ENCODE measurements at places on chromosomes 5 and 9.

DNA sequence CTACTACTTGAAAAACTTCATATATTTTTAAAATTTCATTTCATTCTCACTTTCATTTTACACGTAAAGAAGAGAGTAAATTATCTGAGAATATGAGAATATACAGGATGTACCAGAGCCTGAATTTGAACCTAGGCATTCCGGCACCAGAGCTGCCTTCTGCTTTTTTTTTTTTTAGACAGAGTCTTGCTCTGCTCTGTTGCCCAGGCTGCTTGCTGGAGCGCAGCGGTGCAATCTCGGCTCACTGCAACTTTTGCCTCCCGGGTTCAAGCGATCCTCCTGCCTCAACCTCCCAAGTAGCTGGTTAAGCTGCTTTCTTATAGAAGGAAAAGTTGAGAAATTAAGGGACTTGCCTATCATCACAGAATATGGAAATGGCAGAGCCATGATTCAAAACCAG lies 540.1 kb downstream of the EBF1 start:
- no peak for DNase-seq

- no peak for DNase-seq
Observed at GRCh38 chr5:43231977-43232376, 40.0 kb downstream of the NIM1K start.

- no peak for DNase-seq
Observed at GRCh38 chr5:134005417-134006061, 764 bp upstream of the VDAC1 start.

- no peak for DNase-seq
Observed at GRCh38 chr5:148815578-148815977, 10.8 kb upstream of the ADRB2 start.

GRCh38 chr5:58851153-58851552 lies 268.3 kb downstream of the RAB3C start:
- DNase-seq = no peak

DNA sequence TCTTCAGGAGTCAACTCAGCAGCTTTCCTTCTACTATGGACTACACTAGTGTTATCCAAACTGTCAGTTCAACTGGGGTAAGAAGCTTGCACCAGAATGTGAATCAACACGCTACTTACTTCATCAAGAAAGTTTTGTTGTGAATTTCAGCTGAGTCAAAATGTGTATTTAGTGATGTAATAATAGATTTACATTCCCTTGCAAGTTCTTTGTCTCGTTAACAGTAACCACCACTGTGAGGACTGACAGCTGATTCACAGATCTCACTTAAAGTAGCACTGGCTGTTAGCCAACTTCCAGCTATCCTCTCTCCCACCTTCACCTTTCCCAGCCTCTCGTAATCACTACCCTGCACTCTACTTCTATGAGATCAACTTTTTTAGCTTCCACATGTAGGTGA lies 445.3 kb downstream of the NTRK2 start:
- DNase-seq = no peak

GRCh38 chr5:158570502-158570901 lies 529.2 kb downstream of the EBF1 start:
- no peak for DNase-seq

DNA sequence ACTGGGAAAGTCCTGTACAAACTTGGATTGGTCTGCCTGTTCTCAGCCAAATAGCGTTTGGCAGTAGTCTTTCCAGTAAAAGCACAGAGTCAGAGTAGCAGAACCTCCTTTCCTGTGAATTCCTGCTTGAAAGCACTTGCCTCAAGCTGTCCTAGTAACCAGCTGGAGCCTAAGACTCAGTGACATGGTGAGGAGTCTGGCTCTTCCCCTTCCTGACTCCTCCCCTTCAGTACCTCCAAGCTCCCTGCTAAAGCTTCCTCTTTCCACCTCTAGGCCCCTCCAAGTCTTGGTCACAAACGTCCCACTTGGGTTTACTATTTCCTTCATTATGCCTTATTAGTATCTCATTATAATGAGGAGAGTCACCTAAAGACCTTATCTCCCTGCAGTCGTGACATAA lies 21.4 kb upstream of the FAM81B start:
- DNase-seq = no peak

DNA sequence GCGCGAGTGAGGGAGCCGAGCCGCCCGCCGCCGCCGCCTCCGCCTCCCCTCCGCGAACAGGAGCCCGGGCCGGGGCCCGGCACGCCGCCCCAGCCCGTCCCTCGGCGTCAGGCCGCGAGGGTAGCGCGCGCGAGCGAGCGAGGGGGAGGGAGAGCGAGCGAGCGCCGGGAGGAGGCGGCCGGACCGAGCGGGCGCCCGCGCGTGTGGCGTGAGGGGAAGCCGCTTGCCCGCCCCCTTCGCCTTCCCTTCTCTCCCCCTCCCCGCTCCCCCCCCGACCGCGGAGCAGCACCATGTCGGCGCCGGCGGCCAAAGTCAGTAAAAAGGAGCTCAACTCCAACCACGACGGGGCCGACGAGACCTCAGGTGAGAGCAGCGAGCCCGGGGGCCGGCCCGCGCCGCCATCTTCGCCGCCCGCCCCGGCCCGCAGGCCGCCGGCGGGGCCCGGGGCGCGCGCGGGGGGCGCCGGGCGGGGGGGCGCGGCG lies 312 bp downstream of the SET start:
- no peak for DNase-seq

DNA sequence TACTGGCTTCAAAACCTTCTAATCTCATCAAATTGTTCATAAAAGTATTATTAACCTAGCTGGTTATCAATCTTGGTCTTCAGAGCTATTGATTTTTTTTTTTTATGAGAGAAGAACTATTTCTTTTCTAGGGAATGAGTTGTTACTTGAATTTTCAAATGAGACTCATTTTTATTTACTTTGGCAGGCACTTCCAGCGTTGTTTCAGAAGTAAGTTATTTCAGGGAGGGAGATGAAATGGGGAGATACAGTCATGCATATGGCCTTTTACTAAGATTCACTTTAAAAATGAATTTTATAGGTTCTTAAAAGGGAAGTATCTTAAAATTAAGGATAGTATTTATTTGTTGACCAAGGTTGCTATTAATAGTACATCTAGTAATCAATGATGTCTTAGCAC lies 129.6 kb downstream of the IZUMO3 start:
- no peak for DNase-seq

DNA sequence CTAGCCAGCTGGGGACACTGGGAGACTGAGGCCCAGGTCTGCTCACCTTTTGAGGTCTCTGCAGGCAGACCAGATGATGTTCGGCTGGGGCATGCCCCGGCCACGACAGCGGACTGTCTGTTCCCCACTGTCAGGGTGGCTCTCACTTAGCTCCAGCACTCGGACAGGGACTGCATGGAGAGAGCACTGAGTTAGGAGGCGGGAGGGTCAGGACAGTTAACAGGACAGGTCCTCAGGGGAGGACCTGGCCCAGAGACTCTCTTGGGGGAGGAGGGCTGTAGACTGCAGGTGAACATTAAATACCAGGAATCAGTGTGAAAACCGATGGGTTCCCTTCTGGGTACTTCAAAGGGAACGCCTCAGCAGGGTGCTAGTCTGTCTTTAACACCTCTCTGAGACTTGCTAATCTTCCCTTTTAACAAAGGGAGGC lies 25.1 kb downstream of the PDGFRB start:
- DNase-seq = no peak

- no peak for DNase-seq
Observed at GRCh38 chr5:168114444-168115017, 176.9 kb upstream of the WWC1 start.

DNA sequence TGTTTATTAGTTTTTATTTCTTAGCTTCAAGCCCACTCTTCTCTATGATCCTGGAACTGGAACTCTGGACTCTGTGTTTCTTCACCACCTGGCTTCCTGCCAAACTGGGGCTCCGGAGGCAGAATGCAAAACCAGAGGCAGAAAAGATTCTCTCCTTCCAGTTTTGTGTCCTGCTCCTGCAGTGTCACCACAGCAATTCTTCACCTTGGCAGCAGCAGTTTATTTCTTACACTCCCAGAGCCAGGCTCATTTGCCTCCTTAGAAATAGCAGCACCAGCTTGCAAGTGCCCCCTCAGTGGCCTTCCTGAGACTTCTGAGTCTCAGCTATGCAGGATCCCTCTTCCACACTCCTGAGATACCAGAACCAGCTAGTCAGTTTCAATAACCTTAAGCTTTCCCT lies 26.7 kb upstream of the CAMK4 start:
- no peak for DNase-seq

DNA sequence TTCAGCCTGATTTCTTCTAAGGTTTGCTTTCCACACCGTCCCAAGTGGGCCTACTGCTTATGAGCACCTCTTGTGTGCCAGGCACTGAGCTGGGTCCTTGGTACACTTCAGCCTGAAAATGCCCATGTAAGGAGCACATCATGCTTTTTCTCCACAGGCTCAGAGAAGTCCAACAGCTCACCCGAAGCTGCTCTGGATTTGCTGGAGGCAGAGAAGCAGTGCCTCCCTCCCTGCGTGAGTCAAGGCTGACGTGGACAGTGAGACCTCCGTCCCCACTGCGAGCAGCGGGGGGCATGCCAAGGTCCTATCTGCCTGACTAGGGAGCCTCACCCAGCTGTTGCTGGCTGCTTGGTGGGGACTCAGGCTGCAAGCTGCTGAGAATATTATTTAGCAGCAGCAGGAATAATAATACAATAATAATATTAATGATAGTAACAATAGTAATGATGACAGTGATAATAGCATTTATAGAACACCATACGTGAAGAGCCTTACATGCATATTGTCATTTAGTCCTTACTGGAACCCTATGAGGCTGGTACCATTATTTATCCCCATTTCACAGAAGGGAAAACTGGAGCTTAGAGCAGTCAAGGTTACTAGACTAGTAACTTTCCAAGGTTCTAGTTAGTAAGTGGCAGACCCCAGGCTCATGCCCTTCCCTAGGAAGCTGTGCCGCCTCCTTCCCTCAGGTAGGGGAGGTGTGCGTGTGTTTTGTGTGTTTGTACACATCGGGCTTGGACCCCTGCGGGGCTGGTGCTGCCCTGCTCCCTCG lies 194.8 kb downstream of the HSPA4 start:
- DNase-seq = peak; percentile 44

DNA sequence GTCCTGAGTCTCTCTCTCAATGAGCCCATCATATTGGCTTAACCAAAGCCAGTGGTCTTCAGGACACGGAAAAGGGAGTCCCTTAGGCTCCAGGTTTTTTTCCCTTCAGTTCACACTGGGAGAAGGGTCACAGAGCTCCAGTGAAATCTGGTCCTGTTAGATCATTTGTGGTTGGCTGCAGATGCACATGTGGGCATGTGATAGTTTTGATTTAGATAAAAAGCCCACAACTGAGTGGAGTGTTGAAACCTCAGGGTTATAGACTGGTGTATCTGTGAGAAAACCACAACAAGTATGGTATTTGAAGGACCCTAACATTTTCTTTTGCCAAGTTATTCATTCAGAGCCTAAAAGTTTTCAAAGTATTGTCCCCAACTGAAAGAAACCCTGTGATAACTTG lies 46.7 kb downstream of the PRLR start:
- DNase-seq = no peak

DNA sequence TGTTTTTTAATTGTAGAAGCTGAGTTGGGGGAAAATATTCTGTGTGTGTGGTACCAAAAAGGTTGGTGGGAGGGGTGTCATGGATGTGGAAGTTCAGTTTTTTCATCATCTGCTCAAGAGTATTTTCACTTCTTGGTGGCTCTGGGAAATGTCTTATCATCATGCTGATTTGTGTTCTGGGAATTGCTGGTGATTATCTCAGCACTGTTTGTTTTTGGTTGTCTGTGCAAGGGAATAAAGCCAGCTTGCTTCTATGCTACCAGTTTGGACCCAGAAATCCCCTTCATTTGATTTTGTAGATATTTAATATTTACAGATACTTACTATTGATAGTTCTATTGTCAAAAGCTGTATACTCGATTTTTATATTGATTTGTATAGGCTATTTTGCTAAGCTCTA lies 2289.7 kb downstream of the MAT2B start:
- no peak for DNase-seq

- DNase-seq = no peak
Observed at GRCh38 chr5:65423623-65424022, 58.1 kb downstream of the ADAMTS6 start.

- no peak for DNase-seq
Observed at GRCh38 chr5:115801152-115801551, 15.3 kb downstream of the CDO1 start.

- DNase-seq = no peak
Observed at GRCh38 chr9:104835161-104835560, 71.2 kb downstream of the NIPSNAP3B start.

- DNase-seq = no peak
Observed at GRCh38 chr9:15153961-15154360, 153.1 kb downstream of the TTC39B start.

DNA sequence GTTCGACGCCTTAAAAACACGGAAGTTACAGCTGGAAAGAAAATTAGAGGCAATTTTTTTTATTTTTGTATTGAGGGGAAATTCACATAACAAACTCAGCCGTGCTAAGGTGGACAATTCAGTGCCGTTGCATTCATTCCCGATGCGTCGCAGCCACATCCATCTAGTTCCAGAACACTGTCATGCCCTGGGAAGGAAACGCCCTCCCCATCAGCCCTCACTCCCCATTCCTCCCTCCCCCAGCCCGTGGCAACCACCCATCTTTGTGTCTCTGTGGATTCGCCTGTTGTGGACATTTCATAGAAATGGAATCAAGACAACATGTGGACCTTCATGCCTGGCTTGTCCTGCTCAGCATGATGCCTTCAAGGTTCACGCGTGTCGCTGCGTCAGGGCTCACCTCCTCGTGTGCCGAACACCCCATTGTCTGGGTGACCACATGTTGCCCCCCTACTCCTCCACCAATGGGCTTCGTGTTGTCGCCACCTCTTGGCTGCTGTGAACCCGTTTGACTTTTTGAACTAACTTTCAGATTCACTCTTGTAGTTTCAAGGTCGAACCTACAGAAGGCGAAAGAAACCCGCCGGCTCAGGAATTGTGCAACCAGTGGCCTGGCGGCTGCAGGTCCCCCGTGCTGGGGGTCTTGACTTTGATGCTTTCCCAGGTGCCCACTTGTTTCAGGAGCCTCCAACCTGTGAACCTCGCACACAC lies 17.4 kb upstream of the CAMSAP1 start:
- DNase-seq = no peak

DNA sequence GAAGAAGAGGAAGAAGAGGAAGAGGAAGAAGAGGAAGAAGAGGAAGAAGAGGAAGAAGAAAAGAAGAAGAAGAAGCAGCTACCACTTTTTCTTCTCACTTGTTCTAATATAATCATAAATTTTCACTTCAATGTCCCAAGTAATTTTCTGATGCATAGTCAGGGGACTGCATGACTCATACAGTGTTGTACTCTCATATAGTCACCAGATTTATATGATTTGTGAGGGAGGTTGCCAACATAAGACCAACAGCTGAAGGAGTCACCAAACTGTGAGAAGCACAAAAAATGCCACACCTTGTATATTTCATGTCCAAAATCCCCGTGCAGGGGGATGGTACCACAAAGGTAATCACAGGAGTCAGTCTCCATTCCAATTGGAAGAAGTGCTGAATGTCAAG lies 32.7 kb upstream of the DMRTA1 start:
- DNase-seq = no peak

DNA sequence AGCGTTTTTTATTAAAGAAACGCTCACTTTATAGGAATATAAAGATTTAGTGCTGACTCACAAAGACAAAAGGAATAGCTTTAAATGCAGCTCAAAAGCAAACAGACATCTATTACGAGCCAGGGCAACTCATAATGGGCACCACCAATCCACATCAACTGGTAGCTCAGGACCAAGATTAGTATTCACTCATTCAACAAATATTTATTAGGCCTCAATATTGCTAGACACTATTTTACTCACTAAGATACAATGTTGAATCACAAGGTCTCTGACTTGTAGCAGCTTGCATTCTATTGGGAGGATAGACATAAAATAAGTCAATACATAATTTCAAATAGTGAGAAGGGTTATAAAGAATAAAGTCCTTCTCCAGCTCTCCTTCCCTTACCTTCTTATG lies 8.0 kb upstream of the MAN2A1 start:
- DNase-seq = no peak

Measured in T1000 (cell line).